Bronchus fibroblast of lung (primary cell): ENCODE measurements at places on chromosomes 7 and 10. TPM values are rescaled to one million over a fixed set of nuclear protein-coding genes. Genes with fewer than 3 reads are reported as not detected.

The H2BK1 gene
- total RNA-seq = not detected in 2 replicates

The FAM13C gene
- total RNA-seq = 0.50 and 1.0 TPM in 2 replicates

The COL1A2 gene
- total RNA-seq = 1,292 and 1,325 TPM in 2 replicates

The C10orf67 gene
- under 0.01 TPM in 1 of 2 replicates, not detected in the other for total RNA-seq

The CALHM1 gene
- total RNA-seq = not detected in 2 replicates

The SCART1 gene
- 0.15 and 0.34 TPM in 2 replicates for total RNA-seq

The EVX1 gene
- not detected in 2 replicates for total RNA-seq

The SLC39A12 gene
- not detected in 2 replicates for total RNA-seq

The COBL gene
- total RNA-seq = 0.15 TPM in 1 of 2 replicates, not detected in the other

The SNCG gene
- total RNA-seq = 15.6 and 18.3 TPM in 2 replicates

The CCT6A gene
- 153 and 157 TPM in 2 replicates for total RNA-seq

The NACAD gene
- total RNA-seq = 3.6 and 4.2 TPM in 2 replicates

The OPN1SW gene
- not detected in 2 replicates for total RNA-seq

The RNF148 gene
- total RNA-seq = not detected in 2 replicates
